ENCODE measurements at places on chromosomes 2 and 18. TPM values are rescaled to one million over a fixed set of nuclear protein-coding genes. Genes with fewer than 3 reads are reported as not detected.

PSMA8 gene
- total RNA-seq = not detected

GLI2 gene
- total RNA-seq = 3.1 TPM

CYBRD1 gene
- 89.2 TPM for total RNA-seq

KCNK3 gene
- total RNA-seq = 0.52 TPM

TTC27 gene
- total RNA-seq = 23.5 TPM

UGT1A5 gene
- total RNA-seq = not detected

DSC1 gene
- not detected for total RNA-seq

CNGA3 gene
- total RNA-seq = 0.52 TPM

RESP18 gene
- total RNA-seq = not detected

PCGF1 gene
- total RNA-seq = 6.8 TPM

TPO gene
- total RNA-seq = not detected

ASAP2 gene
- 17.7 TPM for total RNA-seq

LIMS3 gene
- 1.6 TPM for total RNA-seq

GALNT13 gene
- under 0.01 TPM for total RNA-seq

NEB gene
- 833 TPM for total RNA-seq

NOTO gene
- total RNA-seq = not detected

IL1R2 gene
- 0.52 TPM for total RNA-seq

CSRNP3 gene
- total RNA-seq = 18.8 TPM

SULT1C4 gene
- total RNA-seq = 12.5 TPM
